ENCODE measurements at places on chromosomes 13 and 19. TPM values are rescaled to one million over a fixed set of nuclear protein-coding genes. Genes with fewer than 3 reads are reported as not detected.

DNA sequence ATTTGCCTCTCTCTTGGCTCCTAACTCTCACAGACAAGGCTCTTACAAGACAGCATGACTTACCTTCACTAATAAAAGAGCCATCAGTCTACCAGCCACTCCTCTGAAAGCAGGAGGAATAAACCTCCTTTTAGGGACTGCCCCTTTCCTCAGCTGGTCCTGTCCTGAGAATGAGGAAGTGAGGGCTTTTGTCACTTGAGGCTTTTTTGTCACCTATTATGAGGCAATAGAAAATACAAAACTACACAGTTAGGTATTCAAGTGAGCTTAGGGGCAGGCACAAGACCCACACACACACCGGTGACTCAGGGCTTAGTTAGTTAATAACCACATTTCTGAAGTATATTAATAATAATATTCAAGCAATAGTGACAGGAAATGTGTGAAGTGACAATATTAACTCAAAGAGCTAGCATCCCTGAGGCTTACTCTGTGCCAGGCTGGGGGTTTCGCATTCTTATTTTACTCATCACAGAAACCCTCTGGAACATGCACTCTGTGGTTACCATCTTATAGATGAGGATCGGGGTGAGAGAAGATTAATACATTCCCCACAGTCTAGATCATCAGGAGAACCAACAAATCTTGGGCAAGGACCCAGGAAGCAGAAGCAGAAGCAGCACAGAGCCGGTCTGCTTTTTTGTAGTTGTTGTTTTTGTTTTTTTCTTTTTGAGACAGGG is 379.9 kb downstream of the LIG4 start:
- no peak overlapping the region for H3K4me3 ChIP-seq
- peaks cover 1% of the 10 kb centered on the region for H3K36me3 ChIP-seq
- H3K4me1 ChIP-seq: no peaks in the 10 kb centered on the region
- H3K27me3 ChIP-seq: no peaks in the 10 kb centered on the region
- no peak for DNase-seq

- no peak overlapping the region for H3K27ac ChIP-seq
- H3K27me3 ChIP-seq: no peaks in the 10 kb centered on the region
- H3K4me1 ChIP-seq: peaks cover 21% of the 10 kb centered on the region
- H3K36me3 ChIP-seq: no peaks in the 10 kb centered on the region
- no peak overlapping the region for H3K4me3 ChIP-seq
Measured at GRCh38 chr19:40360020-40360707, 11.7 kb downstream of the PLD3 start.

DNA sequence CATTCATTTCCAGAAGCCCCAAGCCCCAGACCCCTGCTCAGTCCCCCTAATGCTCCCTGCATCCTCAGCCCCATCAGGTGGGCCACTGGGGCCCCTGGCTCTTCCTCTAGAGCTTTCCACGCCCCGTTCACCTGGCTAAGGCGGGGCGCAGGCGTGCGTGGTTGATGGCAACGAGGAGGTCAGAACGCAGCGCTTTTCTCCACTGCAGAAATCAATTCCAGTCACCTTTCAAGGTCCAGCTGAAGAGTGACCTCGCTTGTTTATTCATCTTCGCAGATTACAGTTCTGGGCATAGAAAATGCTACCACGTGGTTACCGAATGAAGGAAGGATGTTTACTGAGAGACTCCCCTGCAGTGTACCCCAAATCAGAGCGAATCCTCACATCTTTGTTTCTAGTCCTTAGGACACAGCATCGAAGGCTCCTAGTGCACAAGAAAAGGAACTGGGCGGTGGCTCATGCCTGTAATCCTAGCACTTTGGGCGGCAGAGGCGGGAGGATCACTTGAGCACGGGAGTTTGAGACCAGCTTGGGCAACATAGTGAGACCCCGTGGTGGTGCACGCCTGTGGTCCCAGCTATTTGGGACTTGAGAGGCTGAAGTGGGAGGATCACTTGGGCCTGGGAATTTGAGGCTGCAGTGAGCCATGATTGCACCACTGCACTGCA is 828 bp upstream of the PBX4 start:
- peak overlapping the region; percentile 96 for H3K4me3 ChIP-seq
- H3K36me3 ChIP-seq: no peaks in the 10 kb centered on the region

GRCh38 chr13:114080739-114081561 is 51.5 kb downstream of the RASA3 start:
- no peaks in the 10 kb centered on the region for H3K27me3 ChIP-seq
- peaks cover 26% of the 10 kb centered on the region for H3K4me1 ChIP-seq
- no peak overlapping the region for H3K27ac ChIP-seq
- no peak overlapping the region for H3K4me3 ChIP-seq
- peaks cover 2% of the 10 kb centered on the region for H3K36me3 ChIP-seq

DNA sequence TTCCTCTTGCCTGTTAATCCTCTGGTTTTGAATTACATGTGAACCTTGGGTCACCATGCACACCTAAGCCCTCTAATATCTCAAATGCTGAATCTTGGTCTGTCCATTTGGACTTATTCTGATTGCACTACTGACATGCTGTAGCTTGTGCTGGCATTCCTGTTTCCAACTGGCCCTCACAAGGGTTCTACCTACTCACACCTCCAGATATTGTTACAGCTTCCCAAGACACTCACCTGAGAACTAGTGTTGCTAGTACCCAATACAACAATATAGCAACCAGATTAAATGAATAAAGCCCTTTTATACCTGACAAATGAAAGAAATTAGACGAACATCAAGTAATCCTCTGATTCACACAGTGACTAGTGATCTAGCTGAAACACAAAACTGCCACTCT is 16.6 kb downstream of the TEX30 start:
- H3K4me1 ChIP-seq: no peaks in the 10 kb centered on the region
- peaks cover 2% of the 10 kb centered on the region for H3K36me3 ChIP-seq
- DNase-seq: no peak
- H3K27me3 ChIP-seq: no peaks in the 10 kb centered on the region
- no peak overlapping the region for H3K27ac ChIP-seq

GRCh38 chr19:4304538-4305256 is at the start of gene FSD1:
FSD1 (plus strand) TSS chr19:4304598; CDS start chr19:4304747, 149 bp downstream.
- peak within 1 kb of the TSS; percentile 55 for H3K27ac ChIP-seq
- H3K4me1 ChIP-seq: peaks cover 43% of the 10 kb centered on the region
- peaks cover 2% of the 10 kb centered on the region for H3K36me3 ChIP-seq
- peak within 1 kb of the TSS; percentile 86 for H3K4me3 ChIP-seq

DNA sequence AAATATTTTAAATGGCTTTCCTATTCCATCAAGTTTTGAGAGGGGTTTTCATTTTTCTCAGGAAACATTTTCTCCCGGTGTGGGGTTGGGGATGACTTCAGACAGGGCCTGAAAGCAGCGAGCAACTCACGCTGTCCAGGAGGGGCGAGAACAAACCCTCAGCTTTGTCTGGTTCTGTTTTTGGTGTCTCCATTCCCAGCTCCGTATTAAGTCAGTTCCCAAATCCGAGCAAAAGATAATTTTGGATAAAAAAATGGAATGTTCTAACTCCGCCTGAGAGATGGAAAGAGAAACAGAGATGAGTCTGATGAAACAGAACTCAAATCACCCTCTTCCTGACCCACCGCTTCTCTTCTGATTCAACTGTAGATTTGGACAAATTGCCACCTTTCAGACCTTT is 38.4 kb downstream of the RFX2 start:
- DNase-seq: no peak
- peaks cover 13% of the 10 kb centered on the region for H3K4me1 ChIP-seq
- H3K27me3 ChIP-seq: no peaks in the 10 kb centered on the region
- H3K4me3 ChIP-seq: no peak overlapping the region
- H3K27ac ChIP-seq: no peak overlapping the region
- peaks cover 5% of the 10 kb centered on the region for H3K36me3 ChIP-seq

DNA sequence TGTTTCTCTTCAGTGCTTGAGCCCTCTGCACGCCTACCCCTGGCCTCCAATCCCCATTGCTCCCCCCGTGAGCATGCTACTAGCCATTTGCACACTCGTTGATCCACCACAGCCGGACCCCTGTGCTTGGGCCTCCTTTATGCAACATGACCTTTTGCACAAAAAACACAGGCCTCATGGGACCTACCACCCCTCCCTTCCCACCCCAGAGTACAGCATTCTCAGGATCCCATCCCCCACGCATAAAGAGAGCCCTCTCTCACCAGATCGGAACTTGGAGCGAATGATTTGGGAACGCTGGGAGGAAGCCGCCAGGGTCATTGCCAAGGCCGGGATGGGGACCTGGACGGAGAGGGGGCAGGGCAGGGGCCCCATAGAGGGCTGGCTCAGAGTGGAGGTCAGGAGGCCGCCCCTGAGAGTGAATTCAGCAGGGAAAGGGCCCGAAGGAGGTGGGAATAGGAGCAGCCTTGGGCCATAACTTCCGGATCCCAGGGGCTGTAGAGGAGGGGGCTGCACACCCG is 754 bp downstream of the MAMSTR start:
- peaks cover 24% of the 10 kb centered on the region for H3K4me1 ChIP-seq
- H3K36me3 ChIP-seq: no peaks in the 10 kb centered on the region
- H3K4me3 ChIP-seq: no peak overlapping the region
- H3K27ac ChIP-seq: no peak overlapping the region
- no peaks in the 10 kb centered on the region for H3K27me3 ChIP-seq
- no peak for DNase-seq

DNA sequence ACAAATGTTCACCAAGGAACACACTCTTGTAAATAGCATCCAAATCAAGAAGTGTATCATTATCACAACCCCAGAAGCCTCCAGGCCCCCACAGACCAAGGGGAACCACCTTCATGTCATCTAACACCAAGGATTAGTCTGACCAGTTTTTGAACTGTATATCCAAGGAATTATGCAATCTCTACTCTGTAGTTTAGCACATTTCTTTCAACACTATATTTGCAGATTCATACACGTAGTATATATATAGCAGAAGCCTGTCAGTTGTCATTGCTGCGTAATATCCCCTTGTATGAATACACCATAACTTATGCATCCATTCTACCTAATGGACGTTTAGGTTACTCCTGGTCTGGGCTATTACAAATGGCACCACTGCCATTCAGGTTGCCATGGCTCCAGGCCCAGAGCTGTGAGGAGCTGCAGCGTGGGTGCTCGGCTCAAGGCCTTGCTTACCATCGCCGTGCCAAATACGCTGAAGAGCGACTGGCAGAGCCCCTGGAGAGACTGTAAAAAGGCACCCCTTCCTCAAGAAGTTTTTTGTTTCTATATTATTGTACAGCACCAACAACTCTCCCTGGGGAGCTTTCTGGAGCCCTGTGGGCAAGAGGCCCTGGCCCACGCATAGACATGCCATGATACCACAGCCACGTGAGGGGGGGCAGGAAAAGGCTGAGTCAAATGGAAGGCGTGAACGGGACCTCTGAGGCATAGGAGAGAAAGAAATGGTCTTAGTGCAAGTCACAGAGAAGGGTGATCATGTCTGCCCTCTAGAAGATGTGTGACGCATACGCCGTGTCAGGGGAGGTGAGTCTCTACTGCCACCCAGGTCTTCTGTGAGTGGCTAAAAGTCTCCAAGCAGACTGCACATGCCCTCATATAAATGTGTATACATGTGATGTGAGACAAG is 10.8 kb downstream of the LATS2 start:
- no peaks in the 10 kb centered on the region for H3K36me3 ChIP-seq
- no peak overlapping the region for H3K27ac ChIP-seq
- DNase-seq: no peak
- no peaks in the 10 kb centered on the region for H3K27me3 ChIP-seq

GRCh38 chr13:50290186-50290585 is 274.9 kb downstream of the KCNRG start:
- H3K36me3 ChIP-seq: no peaks in the 10 kb centered on the region
- DNase-seq: no peak
- peaks cover 7% of the 10 kb centered on the region for H3K27me3 ChIP-seq
- H3K4me3 ChIP-seq: no peak overlapping the region

DNA sequence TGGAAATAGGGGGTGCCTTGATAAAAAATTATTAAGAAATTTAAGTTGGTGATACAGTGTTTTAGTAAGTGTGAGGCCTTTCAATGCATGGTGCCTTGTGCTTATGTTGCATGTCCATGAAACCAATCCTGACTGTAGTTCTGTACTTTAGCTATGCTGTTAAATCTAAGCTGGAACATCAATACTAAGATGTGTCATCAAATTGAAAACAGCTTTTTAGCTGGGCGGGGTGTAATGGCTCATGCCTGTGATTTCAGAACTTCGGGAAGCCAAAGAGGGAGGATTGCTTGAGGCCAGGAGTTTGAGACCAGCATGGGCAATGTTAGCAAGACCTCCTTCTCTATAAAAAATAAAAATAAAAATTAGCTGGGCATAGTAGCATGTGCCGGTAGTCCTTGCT is 930.3 kb upstream of the PCDH9 start:
- no peak overlapping the region for H3K4me3 ChIP-seq
- no peak overlapping the region for H3K27ac ChIP-seq
- H3K4me1 ChIP-seq: no peaks in the 10 kb centered on the region
- H3K27me3 ChIP-seq: no peaks in the 10 kb centered on the region

- DNase-seq: no peak
- H3K4me1 ChIP-seq: no peaks in the 10 kb centered on the region
Measured at GRCh38 chr13:37613236-37613635, 14.7 kb upstream of the POSTN start.

DNA sequence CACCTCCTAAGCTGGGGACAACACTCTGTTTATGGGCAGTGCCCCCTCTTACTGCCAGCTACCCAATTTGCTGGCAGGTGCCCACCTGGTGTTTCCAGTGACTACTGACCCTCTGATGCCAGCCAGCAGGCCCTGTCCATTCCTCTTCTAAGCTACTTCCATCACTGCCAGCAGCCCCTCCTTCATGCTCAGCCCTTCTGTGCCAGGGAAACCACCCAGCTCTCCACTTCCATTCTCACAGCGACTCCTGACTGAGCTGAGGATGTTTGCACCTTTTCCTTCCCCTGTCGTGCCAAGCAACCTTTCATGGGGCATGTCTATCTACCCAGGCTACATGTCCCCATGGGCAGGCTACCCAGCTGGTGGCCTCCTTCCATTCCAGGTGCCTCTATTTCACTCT is 24.0 kb upstream of the ZNF492 start:
- peaks cover 6% of the 10 kb centered on the region for H3K36me3 ChIP-seq
- no peaks in the 10 kb centered on the region for H3K27me3 ChIP-seq

DNA sequence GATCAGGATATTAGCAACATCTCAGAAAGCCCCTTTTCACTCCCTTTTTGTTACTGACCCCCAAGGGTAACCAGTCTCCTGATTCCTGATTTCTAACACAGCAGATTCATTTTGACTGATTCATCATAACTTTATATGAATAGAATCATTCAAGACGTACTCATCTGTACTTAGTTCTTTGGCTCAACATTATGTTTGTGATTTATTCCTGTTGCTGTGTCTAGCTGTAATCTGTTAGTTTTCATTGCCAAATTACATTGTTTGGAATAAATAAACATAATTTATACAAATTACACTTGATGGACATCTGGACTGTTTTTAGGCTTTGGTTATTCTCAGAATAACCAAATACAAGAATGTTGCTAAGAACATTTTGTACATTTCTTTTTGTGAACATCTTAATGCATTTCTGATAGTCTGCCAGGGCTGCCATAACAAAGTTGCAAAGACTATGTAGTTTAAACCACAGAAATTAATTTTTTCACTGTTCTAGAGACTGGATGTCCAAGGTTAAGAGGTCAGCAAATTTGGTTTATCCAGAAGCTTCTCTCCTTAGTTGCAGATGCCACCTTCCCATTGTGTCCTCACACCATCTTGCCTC is 62.8 kb upstream of the EDNRB start:
- H3K4me3 ChIP-seq: no peak overlapping the region
- H3K27me3 ChIP-seq: no peaks in the 10 kb centered on the region
- H3K36me3 ChIP-seq: no peaks in the 10 kb centered on the region
- DNase-seq: no peak
- no peaks in the 10 kb centered on the region for H3K4me1 ChIP-seq
- H3K27ac ChIP-seq: no peak overlapping the region

Gene KCTD15
- 7.3 TPM for total RNA-seq

Gene FLT1
- 35.8 TPM for total RNA-seq

Gene SLC7A9
- not detected for total RNA-seq

Gene CFAP97D2
- total RNA-seq: 0.36 TPM

Gene LILRB2
- not detected for total RNA-seq

Gene ZNF534
- not detected for total RNA-seq

Gene C3
- total RNA-seq: 1.8 TPM

Gene TEX101
- not detected for total RNA-seq

Gene CABP5
- not detected for total RNA-seq

Gene KCNN4
- total RNA-seq: 91.6 TPM

Gene VSTM2B
- total RNA-seq: not detected

Gene LRRC8E
- total RNA-seq: not detected

Data from activated T-cell treated with anti-CD3 and anti-CD28 coated beads, Interleukin-2, amount 50 U/mL, for 72 hours (primary cell).